ENCODE measurements at places on chromosomes 3 and 15. TPM values are rescaled to one million over a fixed set of nuclear protein-coding genes. Genes with fewer than 3 reads are reported as not detected.

MTFMT gene
- 30.4 TPM for total RNA-seq

SPRED1 gene
- total RNA-seq, result 32.9 TPM

MGLL gene
- 31.9 TPM for total RNA-seq

CADPS gene
- total RNA-seq, result not detected

IGF2BP2 gene
- 37.9 TPM for total RNA-seq

SKIL gene
- total RNA-seq, result 51.5 TPM

GP5 gene
- total RNA-seq, result not detected

XCR1 gene
- not detected for total RNA-seq

ZBED2 gene
- not detected for total RNA-seq

PRR20G gene
- total RNA-seq, result not detected

AGTR1 gene
- not detected for total RNA-seq

P3H2 gene
- total RNA-seq, result 166 TPM

DUSP7 gene
- total RNA-seq, result 7.9 TPM

ALPK3 gene
- total RNA-seq, result not detected

MUSTN1 gene
- total RNA-seq, result not detected

RPP25 gene
- 1.4 TPM for total RNA-seq

GPR171 gene
- total RNA-seq, result not detected

DNA sequence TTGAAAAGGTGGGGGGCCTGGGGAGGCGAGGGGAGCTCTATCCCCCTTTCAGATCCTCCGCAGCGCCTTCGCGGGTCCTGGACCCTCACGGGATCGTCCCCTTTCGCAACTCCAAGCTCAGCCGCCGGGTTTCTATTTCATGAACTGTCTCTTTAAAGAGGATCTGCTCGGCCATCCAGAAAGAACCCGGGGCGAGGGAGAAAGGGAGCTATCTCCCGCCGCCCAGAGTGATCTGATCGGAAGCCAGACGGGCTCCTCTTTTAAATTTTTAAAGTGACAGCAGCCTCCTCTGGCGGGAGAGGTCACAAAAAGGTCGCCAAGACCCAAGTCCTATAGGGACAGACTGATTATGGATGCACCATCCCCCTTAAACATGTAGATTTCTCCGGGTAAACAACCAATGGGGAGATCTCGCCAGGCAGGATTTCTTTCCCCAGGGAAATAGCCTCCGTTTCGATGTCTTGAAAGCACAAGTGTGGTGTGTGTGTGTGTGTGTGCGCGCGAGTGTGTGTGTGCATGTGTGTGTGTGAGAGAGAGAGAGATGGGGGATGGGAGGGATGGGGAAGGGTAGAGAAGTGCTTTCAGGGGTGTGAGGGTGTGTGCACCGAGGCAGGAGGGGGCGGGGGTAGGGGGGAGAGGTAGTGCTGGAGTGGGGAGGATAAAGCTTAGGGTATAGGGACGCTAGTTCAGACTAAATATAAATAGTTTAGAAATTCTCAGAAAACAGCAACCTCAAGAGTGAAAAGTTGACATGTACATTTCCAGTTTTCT lies 516.1 kb downstream of the MECOM start:
- DNase-seq, result peak; percentile 72

GRCh38 chr3:183924956-183925355 lies 40.3 kb upstream of the PARL start:
- peak; percentile 53 for DNase-seq

DNA sequence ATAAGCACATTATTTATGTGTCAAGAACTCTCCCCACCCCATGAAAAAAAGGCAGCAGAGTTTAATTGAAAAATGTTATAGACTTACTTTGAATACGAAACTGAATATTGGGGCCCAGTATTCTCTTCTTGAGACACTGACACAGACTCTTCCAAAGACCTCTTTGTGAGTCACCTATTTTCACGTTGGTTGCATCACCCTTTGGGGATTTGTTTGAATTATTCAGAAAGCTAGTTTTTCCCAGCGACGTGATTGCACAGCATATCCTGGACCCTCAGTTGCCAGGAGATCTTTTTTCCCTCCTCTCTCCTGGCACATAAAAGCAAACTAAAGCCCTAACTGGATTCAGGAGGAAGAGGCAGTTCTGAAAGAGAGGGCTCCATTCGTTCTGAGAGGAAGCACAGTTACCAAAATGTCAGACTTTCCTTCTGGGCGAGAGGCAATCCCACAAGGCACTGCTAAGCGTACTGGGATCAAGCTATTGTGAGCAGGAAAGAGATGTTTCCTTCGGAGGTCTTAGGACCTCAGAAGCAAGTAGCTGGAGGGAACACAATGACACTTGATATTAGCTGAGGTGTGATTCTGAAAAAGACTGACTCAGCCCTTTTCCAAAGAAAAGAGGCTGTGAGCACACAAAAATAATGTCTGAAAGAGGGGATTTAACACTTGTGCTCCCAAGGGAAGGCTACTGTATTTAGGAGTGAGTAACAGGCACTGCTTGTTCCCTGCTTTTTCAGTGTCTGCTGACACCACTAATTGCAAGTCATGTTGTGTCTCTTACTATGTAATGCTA lies 65.8 kb upstream of the CADPS start:
- peak; percentile 10 for DNase-seq

DNA sequence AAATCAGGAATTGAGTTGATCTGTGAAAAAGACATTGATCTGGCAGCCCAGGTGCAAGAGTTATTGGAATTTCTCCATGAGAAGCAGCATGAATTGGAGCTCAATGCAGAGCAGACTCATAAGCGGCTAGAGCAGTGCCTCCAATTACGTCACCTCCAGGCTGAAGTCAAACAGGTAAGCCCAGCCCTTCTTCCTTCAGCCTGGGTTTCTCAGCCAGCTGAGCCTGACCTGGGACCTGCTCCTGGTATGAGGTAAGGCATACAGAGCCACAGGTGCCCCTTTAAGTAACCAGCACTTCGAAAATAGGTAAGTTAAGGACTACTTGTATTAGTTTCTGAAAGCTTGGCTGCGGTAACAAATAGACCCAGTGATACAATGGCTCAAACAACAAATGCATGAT lies 307.4 kb upstream of the UMPS start:
- DNase-seq, result no peak

DNA sequence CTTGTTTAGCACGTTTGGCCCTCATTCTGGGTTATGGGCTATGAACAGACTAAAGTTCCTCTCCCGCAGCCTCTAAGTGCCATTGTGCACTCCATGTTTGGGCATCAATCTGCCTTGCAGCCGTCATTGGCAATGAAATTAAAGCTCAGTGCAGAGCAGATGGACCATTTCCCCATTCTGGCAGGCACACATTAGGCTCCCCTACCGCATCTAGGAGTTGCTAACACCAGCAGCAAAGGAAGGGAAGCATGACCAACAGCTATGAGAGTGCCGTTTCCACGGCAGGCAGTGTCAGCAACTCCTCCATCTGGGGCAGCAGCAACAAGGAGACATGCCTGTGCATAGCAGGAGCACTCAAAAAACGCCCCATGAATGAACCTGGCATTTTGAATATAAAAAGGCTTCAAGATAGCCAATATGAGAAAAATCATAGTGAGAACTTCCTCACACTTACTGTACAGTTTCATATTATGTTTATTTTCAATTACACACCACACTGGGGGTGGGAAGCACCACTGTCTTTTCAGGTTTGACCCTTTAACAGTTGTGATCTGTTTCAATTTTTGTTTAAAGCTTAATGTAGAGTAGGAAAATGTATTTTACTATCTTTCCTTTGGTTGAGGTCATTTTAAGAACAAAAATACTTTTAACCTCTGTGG lies 218.7 kb downstream of the KCNMB2 start:
- no peak for DNase-seq

DNA sequence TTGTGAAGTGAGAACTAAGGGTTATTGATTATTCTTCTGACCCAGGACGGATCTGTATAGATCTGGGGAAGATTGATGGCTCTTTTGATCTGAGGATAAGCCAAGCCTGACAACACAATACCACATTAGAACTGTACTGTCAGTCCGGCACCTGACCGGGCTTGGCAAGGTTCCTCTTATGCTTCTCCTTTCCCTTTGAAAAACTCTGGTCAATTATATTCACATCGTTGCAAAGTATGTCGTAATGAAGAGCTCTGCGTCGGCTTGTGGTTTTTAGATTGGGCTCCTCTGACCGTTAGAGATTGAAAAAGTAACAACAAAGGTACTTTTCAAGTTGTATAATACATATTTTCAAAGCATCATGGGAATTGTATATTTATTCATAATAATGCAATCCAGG lies 389.8 kb downstream of the NR2F2 start:
- DNase-seq, result no peak

DNA sequence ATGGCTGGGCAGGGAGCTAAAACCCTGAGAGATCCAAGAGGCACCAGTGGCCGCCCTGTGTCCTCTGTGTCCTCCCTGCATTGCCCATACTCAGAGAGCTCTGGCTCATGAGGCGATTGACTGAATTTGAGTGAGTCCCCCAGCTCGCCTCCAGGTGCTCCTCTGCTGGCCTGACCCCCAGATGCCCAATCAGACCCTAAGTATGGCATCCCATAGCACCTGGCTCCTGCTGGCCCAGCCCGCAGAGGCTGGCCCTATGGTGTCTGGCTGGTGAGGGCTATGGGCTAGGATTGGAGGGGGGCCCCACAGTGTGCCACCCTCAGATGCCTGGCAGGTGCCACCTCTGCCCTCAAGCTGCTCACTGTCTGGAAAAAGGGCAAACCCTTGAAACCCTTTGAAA lies 1.6 kb upstream of the TKT start:
- DNase-seq, result no peak

DNA sequence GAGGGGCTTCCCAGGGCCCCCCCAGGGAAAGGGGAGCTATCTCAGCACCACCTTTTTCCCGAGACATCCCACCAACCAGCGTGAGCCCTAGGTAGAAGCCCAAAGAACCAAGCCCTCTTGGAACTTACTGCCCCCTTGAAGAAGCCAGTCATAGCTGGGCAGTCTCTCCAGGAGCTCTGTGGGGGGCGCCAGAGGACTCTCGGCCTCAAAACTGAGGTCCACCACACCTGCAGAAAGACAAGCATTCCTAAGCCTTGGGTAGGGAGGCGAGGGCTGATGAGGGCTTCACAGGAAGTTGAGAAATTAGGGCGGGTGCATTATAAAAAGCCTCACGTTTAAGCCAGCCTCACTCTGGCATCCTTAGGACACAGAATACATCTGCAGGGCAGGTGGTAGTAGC lies 9.0 kb downstream of the SSUH2 start:
- no peak for DNase-seq

GRCh38 chr3:152203652-152204051 lies 65.1 kb upstream of the MBNL1 start:
- DNase-seq, result no peak

DNA sequence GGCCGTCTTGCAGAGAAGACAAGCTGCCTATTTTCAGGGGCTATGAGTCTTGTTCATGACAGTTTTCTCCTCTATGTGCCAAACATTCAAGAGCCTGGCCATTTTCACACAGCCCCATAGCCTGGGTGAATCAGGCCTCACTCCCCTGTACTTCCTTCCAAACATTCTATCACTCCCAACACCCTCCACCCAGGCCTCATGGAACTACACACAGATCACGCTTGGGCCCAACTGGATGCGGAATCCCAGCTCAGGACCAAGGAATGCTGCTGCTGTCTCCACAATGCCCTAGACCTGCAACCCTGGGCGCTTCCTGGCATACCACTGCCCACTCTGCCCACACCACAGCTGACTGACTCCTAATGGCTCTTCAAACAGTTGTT lies 39.4 kb upstream of the PCSK6 start:
- DNase-seq, result no peak

- DNase-seq, result no peak
Measured at GRCh38 chr15:92161039-92161670, 232.5 kb upstream of the ST8SIA2 start.

DNA sequence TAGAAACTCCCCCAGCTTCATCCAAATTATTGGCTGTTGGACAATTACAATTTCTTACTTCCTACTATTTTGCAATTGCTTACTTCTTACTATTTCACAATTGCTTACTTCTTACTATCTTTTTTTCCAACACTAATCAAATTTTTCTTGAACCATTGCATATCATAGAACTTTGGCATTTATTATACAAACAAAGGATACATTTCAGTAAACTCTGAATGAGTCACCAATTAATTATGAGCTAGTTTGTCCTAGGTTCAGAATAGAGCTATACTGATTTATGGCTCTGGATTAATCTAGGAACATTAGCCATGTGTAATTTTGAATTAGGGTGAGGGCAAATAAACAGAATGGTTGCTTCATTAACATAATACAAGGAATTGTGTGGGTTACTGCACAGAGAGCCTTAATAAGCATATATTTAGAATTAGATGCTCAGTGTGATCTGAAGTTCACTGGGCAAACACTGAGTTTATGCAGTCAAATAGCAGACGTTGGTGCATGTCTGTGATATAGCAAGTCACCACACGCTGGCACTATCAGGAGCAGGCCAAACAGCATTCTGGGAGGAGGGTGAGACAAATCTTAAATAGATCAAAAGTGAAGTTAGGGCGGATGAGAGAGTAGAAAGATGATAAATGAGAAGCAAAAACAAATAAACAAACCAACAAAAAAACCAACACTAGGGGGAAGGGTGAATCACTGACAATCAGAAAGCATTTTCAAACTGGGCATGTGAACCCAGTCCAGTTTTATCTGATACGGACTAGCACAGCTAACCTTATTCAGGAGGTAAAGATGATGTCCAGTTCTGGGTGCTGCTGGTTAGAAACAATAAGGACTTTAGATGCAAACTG lies 21.5 kb downstream of the GABRR3 start:
- DNase-seq, result no peak

DNA sequence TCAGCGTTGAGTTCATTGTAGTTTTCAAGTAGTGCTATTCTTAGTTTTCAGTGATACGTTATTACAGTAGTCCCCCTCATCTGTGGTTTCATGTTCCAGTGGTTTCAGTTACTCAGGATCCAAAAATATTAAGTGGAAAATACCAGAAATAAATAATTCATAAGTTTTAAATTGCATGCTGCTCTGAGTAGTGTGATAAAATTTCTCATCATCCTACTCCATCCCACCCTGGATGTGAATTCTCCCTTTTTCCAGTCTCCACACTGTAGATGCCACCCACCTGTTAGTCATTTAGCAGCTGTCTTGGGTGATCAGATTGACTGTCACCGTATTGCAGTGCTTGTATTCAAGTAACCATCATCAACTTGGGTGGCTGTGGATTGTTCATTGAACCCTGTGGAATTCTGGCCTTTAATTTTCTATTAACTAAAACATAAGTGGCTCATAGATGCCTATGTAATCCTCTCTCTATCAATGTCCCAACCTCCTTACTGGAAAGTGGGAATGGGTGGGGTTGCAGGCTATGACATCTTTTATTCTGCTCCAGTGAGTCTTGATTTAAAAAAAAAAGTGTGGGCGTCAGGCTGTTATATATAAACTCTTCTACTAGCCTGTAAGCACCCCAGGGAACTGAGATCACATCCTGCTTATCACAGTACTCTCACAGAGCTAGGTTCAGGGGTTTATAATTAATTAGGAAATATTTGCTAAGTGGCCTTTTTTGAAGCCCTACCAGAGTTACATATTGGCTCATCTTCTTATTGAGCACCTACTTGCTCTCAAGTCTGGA lies 97.5 kb downstream of the CFAP20DC start:
- DNase-seq, result no peak

- DNase-seq, result no peak
Measured at GRCh38 chr3:126348308-126348920, 8.8 kb downstream of the KLF15 start.

Data from SJSA1 (cell line).